Fibroblast of skin of abdomen (primary cell): ENCODE measurements at places on chromosomes 3 and 15.

- DNase-seq, result peak; percentile 11
Measured at GRCh38 chr15:73296609-73297353, 72.0 kb downstream of the HCN4 start.

DNA sequence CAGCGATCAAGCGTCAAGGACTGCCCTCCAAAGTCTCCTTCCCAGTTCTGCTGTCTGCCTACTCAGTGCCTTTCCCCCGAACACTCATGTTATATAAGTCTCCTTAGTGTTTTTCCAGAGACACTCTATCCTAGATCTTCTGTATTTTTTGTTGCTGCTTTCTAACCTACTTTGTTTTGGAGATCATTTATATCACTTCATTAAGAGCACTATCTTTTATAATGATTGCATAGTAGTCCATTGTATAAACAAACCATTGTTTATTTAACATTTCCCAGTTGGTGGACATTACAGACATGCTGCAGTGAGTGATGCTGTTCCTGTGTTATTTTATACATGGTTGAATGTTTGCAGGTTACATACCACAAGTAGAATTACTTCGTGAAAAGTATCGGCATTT lies 47.1 kb downstream of the SLC25A26 start:
- DNase-seq, result no peak

DNA sequence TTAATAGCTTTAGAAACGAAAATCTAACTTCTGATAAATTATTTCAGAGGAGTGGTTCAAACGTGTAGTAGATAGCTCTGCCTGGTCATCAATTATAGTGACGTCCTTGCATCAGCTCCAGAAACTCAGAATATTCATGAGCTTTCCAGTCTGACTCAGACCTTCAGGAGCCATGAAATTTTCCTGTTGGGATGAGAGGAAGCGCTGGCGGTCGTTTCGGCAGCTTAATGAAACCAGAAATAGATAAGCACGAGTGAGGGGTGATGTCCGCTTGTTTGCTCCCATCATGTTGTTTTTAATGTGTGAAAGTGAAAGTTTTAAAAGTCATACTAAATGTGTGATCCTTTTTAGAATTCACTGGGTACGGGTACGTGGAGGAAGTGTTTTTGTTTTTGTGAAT lies 141.1 kb downstream of the PGPEP1L start:
- DNase-seq, result peak; percentile 87

DNA sequence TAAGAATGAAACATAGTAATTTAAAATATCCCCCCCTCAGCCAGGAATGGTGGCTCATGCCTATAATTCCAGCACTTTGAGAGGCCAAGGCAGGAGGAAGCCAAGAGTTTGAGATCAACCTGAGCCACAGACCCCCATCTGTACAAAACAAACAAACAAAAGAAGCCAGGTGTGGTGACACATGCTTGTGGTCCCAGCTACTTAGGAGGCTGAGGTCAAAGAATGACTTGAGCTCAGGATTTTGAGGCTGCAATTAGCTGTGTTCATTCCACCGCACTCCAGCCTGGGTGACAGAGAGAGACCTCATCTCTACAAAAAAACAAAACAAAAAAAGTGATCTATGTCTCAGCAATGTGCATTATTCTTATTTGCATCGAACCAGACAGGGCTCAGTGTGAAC lies 800.8 kb downstream of the MCTP2 start:
- peak; percentile 52 for DNase-seq

DNA sequence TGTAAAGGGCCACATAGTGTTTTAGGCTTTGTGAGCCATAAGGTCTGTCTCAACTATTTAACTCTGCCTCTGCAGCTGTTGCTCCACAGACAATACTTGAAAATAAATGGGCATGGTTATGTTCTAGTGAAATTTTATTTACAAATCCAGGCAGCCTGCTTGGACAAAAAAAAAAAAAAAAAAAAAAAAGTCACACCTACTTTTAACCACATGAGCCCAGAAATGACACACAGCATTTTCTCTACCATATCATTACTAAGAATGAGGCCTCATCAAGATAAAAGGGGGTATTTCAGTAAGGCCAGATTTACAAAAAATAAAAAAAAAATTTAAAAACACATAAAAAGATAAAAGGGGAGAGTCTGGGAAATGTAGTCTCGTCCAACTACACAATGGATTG lies 1.7 kb upstream of the NGLY1 start:
- no peak for DNase-seq

GRCh38 chr3:116896116-116896515 lies 186.5 kb downstream of the TUSC7 start:
- DNase-seq, result no peak

- peak; percentile 45 for DNase-seq
Measured at GRCh38 chr3:125240496-125240895, 27.9 kb upstream of the SLC12A8 start.

GRCh38 chr3:32544894-32545293 lies 25.8 kb downstream of the DYNC1LI1 start:
- no peak for DNase-seq

DNA sequence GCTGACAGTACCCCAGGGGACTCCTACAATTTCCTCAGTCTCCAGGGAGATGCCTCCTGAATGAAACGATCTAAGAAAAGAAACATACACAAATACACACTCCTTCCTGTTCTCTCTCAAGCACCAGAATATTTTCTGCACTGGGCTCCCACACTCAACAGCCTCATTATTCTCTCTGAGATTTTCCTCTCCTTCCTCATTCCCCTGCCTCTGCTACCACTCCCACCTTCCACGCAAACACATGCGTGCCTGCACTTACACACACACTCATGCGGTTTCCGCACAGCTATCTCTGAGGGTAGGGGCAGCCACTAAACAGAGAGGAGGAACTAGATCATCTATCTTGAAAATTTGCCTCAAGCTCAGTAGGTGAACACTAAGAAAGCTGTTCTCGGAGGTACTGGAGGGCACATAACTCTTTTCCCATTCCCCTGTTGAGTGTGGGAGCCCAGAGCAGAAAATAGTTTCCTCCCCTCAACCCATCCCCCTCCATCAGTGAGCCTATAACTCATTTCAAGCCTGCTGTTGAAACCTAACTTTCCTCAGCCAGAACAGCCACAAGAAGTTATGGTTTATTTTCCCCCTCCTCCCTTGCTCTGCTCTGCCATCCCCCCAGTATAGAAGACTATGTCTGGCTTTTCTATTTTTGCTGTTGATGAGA lies 30.5 kb upstream of the TIPARP start:
- peak; percentile 64 for DNase-seq

DNA sequence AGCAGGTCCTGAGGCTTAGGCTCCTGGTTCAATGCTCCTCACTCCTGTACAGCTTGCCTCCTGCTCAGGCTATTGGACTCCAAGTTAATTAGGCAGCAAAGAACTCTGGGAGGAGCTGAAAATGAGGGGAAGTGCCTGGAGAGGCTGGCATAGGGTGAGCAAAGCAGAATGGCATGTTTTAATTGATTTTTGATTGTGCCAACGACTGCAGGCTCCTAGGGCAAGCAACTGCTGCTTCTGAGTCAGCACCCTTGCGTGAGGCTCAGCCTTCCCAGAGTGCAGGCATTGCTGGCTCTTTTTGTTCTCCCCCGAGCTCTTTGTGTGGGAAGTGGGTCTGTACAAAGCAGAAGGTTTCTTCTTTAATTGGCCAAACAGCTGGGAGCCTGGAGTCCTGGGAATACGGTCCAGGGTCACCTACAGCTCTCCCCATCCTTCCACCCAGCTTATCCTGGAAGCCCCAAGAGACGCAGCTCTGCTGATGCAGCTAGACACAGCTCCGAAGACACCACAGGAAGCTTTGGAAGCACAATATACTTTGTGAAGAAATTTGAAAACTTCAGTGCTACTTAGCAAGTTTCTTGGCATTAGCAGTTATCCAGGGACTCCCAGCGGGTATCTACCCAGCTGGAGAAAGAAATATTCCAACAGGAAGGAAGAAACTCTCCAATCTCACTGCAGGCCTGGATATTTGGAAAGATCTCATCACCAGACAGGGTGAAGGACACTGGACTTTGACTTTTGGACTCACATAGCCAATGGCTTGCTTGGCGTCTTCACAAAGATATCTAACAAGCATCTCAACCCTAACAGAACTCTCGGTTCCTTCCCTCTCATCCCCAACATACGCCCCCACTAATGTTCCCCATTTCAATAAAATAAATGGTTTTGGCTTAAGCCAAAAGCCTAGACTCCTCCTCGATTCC lies 76.8 kb downstream of the BDH1 start:
- DNase-seq, result no peak

DNA sequence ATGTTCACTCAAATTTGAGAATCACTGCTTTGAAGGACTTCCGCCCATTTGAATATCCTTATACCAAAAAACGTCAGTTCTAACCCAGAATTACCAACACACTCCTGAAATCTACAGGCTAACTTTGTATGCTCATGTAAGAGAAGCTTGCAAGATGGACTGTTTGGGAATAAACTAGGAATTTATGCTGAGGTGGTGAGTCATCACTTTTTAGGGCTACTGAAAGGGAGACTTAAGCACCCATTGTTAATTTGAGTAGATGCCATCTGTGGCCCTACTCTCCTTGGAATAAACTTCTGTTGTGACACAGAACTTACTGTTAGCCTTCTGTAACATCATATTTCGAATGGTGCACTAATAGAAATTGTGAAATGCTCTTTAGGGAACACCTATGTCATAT lies 74.6 kb downstream of the FGF12 start:
- no peak for DNase-seq

GRCh38 chr3:129268396-129268795 lies 10.3 kb upstream of the HMCES start:
- DNase-seq, result no peak

GRCh38 chr3:55091381-55092225 lies 163.7 kb upstream of the LRTM1 start:
- peak; percentile 56 for DNase-seq
